Activated CD4-positive, CD25-positive, alpha-beta regulatory T cell (primary cell): ENCODE measurements at places on chromosomes 11 and 22.

- no peak for DNase-seq
These were observed 1.2 kb upstream of the SLN start for GRCh38 chr11:107713009-107713408.

- no peak for DNase-seq
These were observed 119.0 kb downstream of the PARVA start for GRCh38 chr11:12496181-12497025.

- DNase-seq: no peak
These were observed 20.5 kb upstream of the SCGB1A1 start for GRCh38 chr11:62398011-62398994.

DNA sequence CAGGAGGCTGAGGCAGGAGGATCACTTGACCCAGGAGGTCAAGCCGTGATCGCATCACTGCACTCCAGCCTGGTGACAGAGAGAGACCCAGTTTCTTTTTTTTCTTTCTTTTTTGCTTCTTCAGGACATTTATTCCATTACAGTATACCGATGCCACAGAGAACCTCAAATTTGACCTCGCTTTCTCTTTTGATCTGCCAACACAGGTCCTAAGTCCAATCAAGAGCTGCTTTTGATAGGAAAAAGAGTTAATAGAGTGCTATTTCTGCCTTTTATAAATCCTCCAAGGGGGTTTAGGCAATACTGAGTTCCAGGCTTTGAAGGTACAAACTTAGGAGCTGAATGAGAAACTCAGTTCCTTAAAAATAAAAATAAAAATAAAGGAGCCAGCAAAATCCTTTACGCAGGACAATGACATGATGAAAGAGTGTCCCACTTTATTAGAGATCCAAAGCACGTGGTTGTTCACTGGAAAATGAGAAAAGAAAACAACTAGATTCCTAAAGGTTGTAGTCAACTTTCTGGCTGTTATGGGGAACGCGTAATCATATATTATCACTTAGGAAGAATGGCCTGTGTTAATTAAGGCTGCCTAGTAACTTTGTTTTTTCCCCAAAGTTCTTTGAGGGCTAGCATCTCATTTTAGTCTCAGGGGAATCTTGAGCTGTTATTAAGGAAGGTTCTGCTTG lies 27.2 kb downstream of the FADD start:
- DNase-seq: no peak

DNA sequence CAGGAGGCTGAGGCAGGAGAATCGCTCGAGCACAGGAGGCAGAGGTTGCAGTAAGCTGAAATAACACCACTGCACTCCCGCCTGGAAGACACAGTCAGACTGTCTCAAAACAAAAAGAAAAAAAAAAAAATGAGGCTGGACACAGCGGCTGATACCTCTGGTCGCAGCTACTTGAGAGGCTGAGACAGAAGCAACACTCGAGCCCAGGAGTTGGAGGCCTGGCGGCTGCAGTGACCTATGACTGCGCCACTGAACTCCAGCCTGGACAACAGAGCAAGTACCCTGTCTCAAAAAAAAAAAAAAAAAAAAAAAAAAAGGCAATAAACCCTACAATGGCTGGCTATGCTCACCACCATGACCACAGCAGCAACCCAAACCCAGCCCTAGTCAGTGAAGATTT lies 11.0 kb downstream of the NAP1L4 start:
- no peak for DNase-seq

GRCh38 chr11:67666303-67666645 lies 8.1 kb downstream of the ALDH3B2 start:
- DNase-seq: no peak

- DNase-seq: peak; percentile 96
These were observed at the start of gene HSD17B12 for GRCh38 chr11:43680521-43681400. TSS of gene HSD17B12 (plus strand) at chr11:43680738. CDS start at chr11:43680828, 90 bp downstream.

DNA sequence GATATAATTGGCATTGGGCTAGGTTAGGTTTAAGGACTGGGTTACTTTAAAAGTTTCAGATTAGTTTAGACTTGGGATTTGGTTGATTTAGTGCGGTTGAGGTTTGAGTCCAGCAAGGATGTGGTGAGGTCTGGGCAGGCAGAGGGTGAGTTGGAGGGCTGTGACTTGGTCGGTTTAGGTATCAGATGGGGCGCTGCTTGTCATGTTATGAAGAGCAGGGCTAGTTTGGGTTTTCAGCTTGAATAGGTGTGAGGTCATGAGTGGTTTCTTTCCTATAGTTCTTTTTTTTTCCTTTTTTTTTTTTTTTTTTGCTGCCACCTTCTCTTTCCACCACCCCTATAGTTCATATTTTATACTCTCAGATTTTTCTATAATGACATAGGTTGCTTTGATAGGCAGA lies 4.8 kb downstream of the CLCF1 start:
- DNase-seq: no peak

GRCh38 chr11:63869683-63870082 lies 30.8 kb downstream of the MARK2 start:
- no peak for DNase-seq

- no peak for DNase-seq
These were observed 521 bp upstream of the PTS start for GRCh38 chr11:112225753-112226061.

DNA sequence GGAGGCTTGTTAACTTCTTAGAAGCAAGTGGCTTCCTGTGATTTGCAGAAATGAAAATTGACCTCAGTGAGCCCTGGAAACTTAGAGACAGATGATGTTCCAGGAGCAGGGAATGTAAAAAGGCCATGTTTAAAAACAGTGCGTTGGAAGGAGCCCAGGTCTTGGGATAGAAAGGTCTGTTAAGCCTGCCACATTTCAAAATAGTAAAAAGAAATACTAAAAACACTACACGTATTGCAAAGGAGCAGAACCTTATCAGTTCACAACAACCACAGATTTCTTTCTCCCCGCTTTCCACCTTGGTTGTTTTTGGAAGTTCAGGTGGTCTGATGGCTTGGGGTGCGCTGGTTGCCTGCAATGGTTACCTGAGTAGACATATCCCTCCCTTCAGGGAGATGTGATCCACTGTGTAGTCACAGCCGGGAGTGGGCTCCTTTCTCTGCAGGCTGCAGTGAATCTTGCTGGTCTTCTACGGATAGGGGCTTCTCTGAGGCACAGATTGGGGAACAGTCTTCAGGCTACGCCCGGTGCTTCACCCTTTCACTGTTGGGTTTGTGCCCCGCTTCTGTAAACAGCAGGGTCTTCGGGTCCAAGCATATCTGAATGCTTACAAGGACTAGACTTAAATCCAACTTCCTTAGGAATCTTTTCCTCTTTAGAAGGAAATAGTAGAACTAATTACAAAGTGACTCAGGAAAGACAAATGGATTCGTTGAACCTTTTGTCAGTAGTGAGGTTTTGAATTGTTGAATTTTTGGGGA lies 1.9 kb downstream of the TEAD1 start:
- no peak for DNase-seq

- no peak for DNase-seq
These were observed 1505.2 kb downstream of the TBC1D22A start for GRCh38 chr22:48267681-48268080.

GRCh38 chr11:68008381-68009337 lies 1.5 kb upstream of the ALDH3B1 start:
- no peak for DNase-seq

DNA sequence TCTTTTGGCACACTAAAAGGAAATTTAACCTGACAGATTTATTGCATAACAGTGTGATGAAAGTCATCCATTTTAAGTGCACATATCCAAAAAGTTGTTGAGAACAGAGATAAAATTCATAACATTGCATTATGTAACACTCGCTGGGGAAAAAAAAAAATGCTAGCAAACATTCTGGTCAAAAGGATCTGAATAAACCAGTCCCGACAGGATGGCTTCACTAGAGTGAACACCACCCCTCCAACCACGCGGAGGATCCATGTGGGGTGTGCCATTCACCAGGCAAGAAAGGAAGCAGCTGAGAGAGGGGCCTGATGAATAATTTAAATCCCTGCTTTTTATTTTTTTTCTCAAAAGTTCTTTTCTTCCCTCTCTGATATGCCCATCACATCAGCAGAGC lies 258.7 kb downstream of the DCDC1 start:
- no peak for DNase-seq

GRCh38 chr11:85096939-85097338 lies 530.2 kb downstream of the DLG2 start:
- no peak for DNase-seq

DNA sequence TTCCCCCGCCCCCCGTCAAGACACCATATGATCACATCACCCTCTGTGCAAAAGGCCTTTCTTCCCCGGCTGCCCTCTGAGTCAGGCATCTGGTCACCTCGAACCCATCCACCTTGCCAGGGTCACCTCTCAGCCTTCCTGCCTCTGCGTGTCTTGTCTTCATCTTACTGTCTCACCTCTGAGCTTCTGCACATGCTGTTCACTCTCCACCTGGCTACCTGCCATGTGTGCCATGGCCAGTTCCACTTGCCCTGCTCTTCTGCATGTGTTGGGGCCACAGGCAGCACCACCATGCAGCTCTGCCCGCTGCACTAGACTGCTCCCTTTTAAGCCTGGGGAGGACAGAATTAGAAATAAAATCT lies 9.8 kb downstream of the ZNF74 start:
- DNase-seq: no peak

GRCh38 chr11:86932259-86932585 lies 23.0 kb downstream of the FZD4 start:
- DNase-seq: no peak

DNA sequence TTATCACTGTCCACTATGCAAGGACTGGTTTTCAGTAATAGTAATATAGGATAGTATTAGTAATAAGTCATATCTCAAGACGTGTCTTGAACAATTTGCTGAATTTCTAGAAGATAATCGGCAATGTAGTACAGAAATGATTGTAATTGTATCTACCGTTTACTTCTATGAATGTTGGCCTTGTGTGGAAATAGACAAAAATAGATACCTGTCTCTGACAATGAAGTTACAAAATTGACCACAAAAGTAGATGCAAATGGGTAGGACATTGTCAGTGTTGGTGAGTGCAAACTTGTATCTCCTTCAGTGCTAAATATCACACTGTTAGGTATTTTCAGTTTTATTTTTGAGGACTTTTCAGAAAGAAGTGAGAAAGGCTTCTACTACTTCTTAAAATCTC lies 43.1 kb downstream of the SVIP start:
- DNase-seq: no peak

DNA sequence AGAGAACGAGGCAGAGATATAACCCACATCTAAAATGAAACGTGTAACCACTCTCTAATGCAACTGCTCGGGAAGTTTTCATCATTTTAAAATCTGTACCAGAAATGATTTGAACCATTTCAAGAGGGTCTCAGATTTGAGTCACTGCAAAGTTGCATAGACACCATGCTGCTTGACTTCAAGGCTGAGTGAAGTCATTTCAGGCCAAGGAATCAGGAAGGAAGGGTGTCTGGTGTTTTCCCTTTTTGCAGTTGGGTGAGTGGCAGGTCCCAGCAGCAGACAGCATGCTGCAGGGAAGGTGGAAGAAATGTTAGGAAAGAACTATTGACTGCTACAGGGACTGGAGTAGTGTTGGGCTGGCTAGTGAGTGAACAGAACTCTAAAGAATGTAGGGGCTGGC lies 16.5 kb downstream of the TANGO2 start:
- no peak for DNase-seq
